ENCODE measurements at places on chromosomes 5 and 9.

- no peak for DNase-seq
Measured at GRCh38 chr9:32395510-32396216, 11.2 kb downstream of the ACO1 start.

GRCh38 chr5:38473008-38473407 is 83.4 kb downstream of the LIFR start:
- no peak for DNase-seq

DNA sequence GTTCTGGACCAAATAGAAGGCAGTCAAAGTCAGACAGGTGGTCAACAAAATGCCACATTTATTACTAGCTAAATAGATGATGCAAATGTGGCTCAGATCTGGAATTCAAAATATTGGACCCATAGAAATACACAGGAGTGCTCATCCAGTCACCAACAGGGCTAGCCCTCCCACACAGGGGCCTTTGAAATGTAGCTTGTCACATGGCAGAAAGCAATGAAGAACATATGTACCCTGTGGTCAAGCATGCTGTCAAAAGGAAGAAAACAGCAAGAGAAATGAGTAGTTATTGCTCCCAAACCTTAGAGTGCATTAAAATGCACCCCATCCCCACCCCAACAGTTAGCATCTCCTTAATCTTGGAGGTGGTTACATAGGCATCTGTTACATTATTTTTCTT is 20.9 kb upstream of the CCDC112 start:
- no peak for DNase-seq

DNA sequence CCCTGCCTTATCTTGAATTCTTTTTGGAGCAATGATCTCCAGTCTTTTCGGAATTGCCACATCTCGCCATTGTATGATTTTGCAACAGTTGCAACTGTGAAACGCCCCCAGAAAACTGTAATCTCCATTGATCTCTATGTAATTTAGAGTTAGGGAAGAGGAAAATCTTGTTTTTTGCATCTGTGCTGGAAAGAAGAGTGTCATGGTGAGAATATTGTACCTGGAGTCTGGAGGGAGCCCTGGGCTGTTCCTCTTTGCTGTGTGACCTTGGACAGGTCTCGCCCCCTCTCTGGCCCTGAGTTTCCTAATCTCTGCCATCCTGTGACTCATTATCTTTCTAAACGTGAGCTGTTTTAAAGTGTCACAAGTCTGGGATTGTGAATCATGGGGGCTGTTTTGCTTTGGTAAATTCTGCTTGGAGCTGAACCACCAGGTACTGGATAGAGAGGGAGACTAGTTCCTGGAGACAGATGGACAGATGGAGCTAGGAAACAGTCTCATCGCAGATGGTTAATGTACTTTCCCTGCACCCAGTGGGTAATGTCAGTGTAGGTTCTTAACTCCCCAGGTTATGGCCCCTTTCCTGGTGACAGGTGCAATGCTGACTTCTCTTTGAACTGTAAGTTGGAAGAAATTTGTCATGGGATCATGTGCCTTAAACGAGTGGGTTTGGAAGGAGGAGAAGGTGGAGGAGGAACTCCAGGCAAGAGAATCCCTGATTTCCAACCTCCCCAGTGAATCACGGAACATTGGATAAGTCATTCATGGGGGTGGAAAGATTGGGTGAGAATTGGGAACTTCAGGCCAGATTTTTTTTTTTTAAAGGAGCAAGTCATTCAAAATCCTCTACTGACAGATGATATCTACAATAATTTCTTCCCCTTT is 19.6 kb downstream of the PPARGC1B start:
- no peak for DNase-seq

- no peak for DNase-seq
Measured at GRCh38 chr9:118305331-118305730, 601.1 kb downstream of the TLR4 start.

Data from stimulated activated CD4-positive, alpha-beta T cell treated with anti-CD3 and anti-CD28 coated beads, Interleukin-12 subunit alpha, Interleukin-12 subunit beta, amount 100 ng/mL, for 48 hours (primary cell).